ENCODE measurements at places on chromosomes 5 and 9.

DNA sequence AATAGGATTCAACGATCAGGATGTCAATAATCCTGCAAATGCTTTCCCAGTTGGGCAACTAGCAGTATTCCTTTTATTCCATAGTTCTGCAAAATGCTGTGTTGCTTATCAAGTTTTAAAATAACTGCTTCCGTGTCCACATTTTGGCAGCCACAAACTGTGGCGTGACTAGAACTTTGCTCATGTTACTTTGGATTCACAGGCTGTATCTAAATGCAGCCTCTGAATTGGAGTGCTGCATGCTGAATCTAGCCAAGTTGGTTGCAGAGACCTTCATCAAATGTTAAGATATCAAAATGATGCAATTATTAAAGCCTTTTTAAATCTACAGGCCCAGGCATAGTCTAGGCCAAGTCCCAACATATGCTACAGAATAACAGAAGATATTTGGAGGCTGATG is 249.2 kb downstream of the NR2F1-AS1 start:
- no peak overlapping the region for H3K4me3 ChIP-seq
- H3K27me3 ChIP-seq, result no peaks in the 10 kb centered on the region
- DNase-seq, result no peak
- H3K4me1 ChIP-seq, result no peaks in the 10 kb centered on the region
- H3K36me3 ChIP-seq, result no peaks in the 10 kb centered on the region
- no peak overlapping the region for H3K27ac ChIP-seq

DNA sequence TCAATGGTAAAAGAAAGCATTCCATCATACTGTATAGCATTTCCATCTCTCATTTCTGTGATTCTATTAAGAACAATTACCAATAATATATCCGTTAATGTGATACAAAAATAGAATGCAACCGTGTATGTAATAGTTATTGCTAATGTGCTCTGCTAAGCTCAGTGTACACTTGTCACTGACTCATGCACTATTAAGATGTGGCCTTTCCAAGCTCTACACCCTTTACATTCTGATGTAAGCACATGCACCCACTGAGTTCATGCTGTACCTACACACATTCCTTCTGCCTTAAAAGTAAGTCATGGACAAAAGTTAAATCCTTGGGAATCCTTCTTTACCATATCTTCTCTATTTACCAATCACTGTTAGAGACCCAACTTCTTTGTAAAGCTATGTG is 319.1 kb downstream of the ZSWIM6 start:
- H3K4me1 ChIP-seq, result no peaks in the 10 kb centered on the region
- H3K4me3 ChIP-seq, result no peak overlapping the region
- no peak for DNase-seq
- H3K27me3 ChIP-seq, result no peaks in the 10 kb centered on the region
- no peaks in the 10 kb centered on the region for H3K36me3 ChIP-seq

GRCh38 chr9:6757132-6757455 is 679 bp upstream of the KDM4C start:
- no peaks in the 10 kb centered on the region for H3K27me3 ChIP-seq
- H3K27ac ChIP-seq, result peak overlapping the region; percentile 98
- peak overlapping the region; percentile 94 for H3K4me3 ChIP-seq
- H3K36me3 ChIP-seq, result no peaks in the 10 kb centered on the region

GRCh38 chr9:81829195-81829882 is 98.9 kb upstream of the SPATA31D4 start:
- no peaks in the 10 kb centered on the region for H3K36me3 ChIP-seq
- H3K4me1 ChIP-seq, result no peaks in the 10 kb centered on the region

GRCh38 chr5:138520971-138521370 is 22.1 kb downstream of the ETF1 start:
- H3K27me3 ChIP-seq, result no peaks in the 10 kb centered on the region
- DNase-seq, result no peak
- H3K4me1 ChIP-seq, result no peaks in the 10 kb centered on the region
- no peak overlapping the region for H3K4me3 ChIP-seq

Data from pancreas (tissue), 10 donors.